ENCODE measurements at places on chromosomes 2 and 18.

DNA sequence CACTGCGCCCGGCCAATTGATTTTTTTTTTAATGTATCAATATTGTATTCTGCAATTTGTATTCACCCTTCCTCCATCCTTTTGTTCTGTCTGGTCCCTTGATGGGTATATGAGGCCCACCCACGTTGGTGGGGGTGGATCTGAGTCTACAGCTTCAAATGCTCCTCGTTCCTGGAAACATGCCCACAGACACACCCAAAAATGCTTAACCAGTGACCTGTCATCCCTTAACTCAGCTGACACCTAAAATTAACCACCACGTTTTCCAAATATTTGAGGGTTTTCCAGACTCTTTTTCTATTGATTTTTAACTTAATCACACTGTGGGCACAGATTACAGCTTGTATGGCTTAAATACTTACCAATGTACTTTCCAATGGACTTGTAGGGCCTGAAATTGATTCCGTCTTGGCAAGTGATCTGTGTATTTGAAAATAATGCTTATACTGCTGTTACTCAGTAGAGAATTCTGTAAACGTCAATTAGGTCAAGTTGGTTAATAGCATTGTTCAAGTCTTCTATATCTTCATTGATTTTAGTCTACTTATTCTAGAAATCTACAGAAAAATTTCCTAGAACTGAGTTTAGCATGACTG lies 34.4 kb upstream of the CYP27C1 start:
- peak; percentile 80 for DNase-seq

- DNase-seq: no peak
These were observed 45.8 kb downstream of the WDR7 start for GRCh38 chr18:56696966-56697365.

DNA sequence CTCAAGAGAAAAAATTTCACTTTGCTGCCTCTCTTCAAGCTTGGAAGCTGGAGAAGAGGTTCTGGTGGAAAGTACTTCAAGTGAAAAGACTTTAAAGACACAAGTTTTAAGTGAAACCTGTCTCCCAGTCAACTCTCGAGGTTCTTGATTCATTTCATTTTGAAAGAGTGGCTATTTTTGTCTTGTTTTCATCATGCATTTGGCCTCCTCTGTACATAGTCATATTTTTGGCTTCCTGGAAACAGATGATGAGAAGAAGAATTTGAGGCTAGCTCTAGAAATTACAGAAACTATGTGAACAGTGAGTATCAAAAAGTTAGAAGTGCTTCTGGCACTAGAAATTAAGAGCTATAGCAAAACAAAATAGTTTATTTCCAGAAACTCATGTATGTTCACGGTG lies 124.8 kb downstream of the DTNA start:
- DNase-seq: peak; percentile 28

DNA sequence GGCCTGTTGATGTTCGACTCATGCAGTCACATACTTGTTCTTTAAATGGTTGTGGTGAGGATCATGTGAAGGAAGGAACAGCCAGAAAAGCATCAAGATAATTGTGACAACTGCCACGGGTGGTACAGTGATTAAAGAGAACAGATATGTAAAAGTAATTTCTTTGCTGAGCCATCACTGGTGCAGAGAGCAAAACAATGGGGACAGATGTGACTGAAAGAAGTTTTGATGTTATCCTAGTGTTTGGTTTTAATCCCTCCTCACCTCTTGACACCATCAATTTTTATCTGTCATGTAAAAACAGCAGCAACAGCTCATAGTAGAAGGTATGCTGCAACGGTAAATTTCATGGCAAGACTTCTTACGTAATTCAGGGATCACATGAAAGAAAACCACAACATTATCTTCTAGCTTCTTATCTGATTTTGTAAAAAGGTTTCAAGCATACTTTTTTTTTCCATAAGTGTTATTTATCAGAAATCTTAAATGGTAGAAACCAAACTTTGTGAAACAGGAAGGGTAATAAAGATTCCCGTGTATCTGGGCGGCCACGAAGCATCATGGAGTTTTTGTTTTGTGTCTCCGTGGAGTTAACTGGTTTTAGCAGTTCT lies 65.2 kb downstream of the PLCL1 start:
- DNase-seq: peak; percentile 28

DNA sequence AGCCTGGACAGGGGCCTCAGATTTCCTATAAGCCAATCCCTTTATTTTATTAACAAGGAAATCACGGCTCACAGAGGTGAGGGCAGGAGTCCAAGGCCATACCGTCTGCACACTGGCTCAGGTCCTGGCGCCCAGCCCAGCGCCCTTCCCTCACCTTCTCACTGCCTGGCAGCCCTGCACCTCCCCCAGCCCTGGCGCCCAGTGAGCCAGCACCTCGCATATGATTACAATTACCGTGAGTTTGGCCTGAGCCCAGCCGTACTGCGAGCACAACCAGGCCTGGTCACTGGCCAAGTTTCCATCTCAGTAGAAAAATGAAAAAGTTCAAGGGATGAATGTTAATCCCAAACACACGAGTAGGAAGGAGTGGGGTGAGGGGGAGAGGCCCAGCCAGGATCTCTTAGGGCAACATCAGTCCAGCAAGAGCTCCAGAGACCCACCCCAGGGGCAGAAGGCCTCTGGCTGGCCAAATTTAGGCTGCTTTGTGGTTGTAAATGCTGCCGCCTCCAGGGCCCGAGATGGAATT lies 68.4 kb downstream of the MCFD2 start:
- DNase-seq: peak; percentile 95

- no peak for DNase-seq
These were observed 36.7 kb downstream of the ADCYAP1 start for GRCh38 chr18:941331-941730.

DNA sequence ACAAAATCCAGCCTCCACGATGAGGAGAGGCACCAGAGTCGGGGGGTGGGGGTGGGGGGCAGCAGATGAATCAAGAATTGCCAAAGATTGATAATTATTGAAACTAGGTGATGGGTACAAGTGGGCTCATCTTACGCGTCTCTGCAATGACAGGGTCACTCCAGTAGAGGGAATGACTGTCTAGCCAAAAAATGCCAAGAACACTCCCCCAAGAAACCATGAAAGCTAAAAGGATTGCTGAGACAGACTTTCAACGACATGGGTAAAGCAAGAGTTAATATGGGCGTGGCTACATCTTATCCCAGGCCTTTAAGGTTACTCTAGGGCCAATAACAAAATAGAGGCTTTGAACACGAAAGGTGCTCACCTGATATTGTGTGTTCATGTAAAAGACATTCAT lies 86.5 kb downstream of the STK39 start:
- no peak for DNase-seq

DNA sequence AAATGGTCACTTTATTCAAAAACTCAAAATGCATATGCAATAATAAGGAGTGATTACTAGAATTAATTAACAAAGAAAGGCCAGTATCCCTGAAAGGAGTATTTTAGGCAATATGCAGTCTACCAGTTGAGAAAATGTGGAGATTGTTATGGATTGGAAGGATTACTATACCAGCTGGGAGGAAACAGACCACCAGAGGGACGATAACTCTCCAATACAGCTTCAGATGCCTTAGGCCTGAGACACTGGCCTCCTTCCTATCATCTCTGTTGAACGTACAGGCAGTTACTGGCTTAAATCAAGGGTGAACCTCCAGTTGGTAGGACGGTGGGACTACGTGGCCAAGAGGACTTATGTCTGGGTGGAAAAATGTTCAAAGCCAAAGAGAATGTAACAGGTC lies 336.4 kb upstream of the EPHA4 start:
- DNase-seq: no peak

DNA sequence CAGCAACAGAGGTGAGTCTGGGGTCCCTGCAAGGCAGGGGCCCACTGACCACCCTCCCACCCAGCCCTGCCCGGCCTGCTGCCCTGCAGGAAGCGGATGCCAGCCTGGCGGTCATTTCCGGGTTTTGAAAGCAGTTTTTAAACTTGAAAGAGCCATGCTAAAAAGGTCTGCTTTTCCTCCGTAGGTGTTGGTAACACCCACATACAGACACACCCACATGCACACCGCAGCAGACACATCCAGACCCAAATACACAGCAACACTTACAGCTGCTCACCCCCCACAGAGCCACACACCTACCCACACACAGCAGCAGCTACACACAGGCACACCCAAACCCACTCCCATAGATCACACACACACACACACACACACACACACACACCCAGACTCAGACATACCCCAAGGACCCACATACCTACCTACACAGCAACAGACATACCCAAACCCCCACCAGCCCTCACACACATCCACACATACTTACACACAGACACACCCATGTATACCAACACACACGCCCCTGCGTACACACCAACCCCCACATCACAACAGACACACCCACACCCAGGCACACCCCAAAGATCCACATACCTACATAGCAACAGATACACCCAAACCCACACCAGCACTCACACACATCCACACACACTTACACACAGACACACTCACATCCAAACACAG lies 7.6 kb downstream of the ZFP36L2 start:
- DNase-seq: no peak

DNA sequence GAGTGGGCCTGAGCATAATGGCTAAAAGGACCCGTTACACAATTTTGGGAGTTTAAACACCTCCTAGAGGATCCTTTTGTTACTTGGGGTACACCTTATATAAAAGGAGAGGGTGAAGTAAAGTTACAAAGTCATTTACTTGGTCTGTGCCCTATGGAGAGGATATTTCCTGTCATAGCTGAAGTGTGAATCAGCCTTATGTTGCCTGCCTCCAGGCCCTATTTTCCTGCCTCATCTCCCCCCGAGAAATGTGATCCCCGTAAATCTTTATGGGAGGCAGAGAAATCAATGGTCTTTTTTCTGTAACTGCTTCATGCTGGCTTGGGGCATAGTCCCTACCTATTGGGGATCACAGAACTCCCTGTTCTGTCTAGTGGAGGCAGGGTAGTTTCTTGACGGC lies 906.6 kb downstream of the DSC3 start:
- no peak for DNase-seq

- DNase-seq: peak; percentile 94
These were observed 1.8 kb downstream of the GYPC start for GRCh38 chr2:126657636-126658318.

GRCh38 chr2:177728399-177728765 lies 335.8 kb downstream of the AGPS start:
- DNase-seq: no peak

- DNase-seq: no peak
These were observed 52.3 kb downstream of the C18orf63 start for GRCh38 chr18:74367905-74368304.

- DNase-seq: no peak
These were observed 380.6 kb downstream of the SPAG16 start for GRCh38 chr2:213664817-213665216.

DNA sequence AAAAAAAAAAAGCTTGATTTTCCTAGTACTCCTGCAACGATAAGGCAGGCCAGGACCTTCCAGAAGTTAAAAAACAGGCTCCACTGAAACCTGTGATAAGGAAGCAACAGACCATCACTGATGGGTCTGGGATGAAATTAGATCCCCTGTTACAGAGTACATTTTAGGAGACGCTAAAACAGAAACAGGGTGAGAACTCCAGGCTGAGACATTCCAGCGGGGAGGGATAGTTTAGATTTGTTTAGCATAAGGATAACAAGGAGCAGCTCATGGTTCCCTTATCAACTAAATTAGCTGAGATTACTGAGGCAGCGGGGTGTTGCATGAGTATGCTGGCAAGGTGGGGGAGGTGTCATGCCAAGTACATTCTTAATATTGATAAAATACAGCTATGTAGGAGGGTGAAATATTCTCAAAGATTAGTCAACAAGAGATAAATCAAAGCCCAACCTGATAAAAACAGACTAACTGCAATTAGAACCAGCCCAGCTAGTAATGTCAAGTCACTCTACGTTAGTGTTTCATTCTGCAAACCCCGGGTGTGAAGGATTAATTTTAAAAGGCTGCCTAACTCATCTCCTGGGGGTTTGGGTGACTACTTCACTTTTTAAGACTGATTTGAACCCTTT lies 75.0 kb upstream of the BZW1 start:
- DNase-seq: no peak

DNA sequence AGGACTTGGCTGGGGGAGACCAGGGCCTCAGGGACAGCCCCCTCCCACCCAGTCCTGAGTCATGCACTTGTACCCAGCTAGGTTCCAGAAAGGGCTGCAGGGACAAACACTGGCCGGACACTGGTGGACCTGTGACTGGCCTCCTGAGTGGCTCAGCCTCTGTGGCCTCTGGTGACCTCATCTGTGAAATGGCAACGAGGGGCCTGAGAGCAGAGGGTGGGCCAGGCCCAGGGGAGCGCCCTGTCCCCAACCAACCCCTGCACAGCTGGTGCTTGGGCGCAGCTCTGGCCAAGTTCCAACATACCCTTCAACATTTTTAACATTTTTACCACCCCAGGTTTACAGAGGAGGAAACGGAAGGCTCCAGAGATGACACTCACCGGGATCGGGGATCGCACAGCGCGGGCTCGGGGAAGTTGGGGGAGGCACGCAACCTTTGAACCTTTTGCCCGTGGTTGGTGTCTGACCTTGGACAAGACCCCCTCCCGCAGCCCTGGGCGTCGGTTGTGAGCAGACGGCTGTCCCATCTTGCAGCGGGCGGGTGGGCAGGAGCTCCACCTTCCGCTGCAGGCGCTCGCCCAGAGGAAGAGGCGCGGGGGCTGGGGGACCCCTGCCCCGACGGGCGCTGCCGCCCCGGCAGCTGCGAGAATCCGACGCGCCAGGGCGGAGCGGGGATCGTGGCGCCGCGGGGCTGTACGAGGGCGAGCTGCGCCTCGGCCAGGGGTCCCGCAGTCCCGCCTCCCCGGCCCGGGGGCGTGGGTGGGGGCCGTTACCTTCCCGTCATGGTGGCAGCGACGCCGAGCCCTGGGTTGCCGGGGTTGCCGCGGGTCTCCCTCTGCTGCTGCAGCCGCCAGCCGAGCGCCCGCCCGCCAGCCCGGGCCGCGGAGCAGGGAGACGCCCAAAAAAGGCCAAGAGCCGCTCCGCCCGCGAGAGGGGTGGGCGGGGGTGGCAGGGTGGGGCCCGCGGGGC lies 805 bp downstream of the LIMS2 start:
- peak; percentile 27 for DNase-seq

DNA sequence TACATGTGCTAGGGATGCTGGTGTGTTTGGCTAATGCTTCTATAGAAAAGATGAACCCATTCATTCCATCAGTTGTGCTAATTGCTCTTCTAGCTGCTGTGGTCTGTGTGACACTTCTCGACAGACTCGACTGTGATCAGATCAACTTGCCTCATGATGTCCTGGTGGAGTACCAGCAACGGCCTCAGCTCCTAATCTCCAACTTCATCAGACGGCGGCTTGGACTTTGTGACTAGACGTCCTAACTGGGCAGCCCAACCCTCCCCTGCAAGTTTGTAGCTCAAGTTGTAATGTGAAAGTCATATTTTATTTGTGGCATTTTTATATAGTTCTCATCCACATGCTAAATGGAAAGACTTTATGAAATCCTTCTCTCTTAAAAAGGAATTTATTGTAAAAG lies 33.0 kb downstream of the UPP2 start:
- no peak for DNase-seq

Data from fibroblast of skin of scalp (primary cell).